ENCODE measurements at places on chromosomes 11 and 22. TPM values are rescaled to one million over a fixed set of nuclear protein-coding genes. Genes with fewer than 3 reads are reported as not detected.

- no peak for DNase-seq
Observed at GRCh38 chr11:134725716-134726639, 313.9 kb upstream of the B3GAT1 start.

DNA sequence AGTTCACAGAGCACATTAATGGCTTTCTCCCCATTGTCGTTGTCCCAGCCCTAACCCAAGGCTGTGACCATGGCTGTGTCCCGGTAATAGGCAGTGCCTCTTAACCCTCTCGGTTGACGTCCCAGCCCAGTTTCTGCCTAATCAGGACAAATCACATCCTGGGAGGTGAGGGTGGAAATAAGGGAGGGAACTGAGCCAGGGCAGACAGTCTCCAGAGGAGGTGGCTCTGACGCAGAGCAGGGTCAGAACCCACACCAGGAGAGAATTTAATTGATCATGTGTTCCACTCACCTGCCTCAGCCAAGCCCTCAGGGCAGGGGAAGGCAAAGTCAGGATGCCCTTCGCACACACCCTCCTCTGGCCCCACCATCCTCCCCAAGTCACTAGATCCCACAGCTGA lies 17.0 kb downstream of the SLC43A1 start:
- no peak for DNase-seq

DNA sequence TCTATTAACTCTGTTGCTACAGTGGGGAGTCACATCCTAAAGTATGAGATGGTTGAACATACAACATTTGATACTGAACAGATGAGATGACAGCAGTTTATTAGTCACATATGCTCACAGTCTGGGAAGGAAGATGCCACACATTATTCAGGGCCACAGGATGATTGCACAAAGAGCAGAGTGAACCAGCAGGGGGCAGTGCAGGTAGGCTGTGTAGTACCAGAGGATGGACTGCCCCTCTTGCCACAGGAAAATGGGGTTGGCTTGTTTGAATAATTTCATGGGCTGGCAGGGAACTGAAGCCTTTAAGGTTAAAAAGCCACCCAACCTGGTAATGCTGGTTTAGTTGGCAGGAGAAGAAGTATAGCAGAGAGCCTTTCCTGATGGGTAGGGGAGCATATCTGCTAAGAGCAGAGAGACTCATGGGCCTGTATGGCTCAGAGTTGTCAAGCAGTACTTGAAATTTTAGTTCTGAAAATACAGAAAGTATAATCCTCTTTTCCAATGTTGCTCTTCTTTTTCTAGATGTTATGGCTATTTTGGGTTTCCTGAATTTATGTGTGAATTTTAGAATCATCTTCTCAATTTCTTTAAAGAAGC lies 180.4 kb upstream of the B3GAT1 start:
- peak; percentile 76 for DNase-seq

Gene ALG8
- 12.7 TPM for total RNA-seq

GRCh38 chr11:76783896-76784813 lies 999 bp downstream of the TSKU start:
- peak; percentile 77 for DNase-seq

- DNase-seq, result no peak
Observed at GRCh38 chr22:27258616-27259172, 542.9 kb downstream of the MN1 start.
